ENCODE measurements at places on chromosomes 1 and 21.

DNA sequence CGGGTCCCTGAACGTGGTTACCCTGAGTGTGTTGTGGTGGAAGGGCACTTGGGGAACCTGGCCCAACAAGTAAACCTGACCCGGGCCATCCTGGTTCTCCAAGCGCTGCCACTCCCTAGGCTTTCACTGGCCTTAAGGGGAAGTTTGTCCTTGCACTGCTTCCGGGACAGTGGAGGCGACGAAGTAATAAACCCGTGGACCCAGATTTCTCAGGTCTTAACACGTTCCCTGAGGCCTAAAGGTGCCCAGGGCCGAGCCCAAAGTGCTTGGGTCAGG lies 261 bp upstream of the CCDC24 start:
- no peak for DNase-seq

- no peak for DNase-seq
These were observed 1.2 kb downstream of the LORICRIN start for GRCh38 chr1:153260585-153261280.

DNA sequence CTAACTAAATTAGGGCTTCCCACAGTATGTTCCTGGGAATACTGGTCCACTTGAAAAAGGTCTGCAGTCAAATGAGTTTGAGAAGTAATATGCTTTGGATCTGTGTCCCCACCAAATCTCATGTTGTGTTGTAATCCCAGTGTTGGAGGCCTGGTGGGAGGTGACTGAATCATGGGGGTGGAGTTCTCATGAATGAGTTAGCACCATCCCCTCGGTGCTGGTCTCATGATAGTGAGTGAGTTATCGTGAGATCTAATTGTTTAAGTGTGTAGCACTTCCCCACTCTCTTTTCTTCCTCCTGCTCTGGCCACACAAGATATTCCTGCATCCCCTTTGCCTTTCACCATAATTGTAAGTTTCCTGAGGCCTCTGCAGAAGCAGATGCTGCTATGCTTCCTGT lies 16.9 kb upstream of the DMRTB1 start:
- DNase-seq = no peak

- no peak for DNase-seq
These were observed 197.4 kb downstream of the RRAGC start for GRCh38 chr1:38662126-38662525.

GRCh38 chr1:206487970-206488369 lies 17.7 kb downstream of the IKBKE start:
- no peak for DNase-seq

GRCh38 chr1:33348676-33349080 lies 27.8 kb upstream of the A3GALT2 start:
- DNase-seq = no peak

DNA sequence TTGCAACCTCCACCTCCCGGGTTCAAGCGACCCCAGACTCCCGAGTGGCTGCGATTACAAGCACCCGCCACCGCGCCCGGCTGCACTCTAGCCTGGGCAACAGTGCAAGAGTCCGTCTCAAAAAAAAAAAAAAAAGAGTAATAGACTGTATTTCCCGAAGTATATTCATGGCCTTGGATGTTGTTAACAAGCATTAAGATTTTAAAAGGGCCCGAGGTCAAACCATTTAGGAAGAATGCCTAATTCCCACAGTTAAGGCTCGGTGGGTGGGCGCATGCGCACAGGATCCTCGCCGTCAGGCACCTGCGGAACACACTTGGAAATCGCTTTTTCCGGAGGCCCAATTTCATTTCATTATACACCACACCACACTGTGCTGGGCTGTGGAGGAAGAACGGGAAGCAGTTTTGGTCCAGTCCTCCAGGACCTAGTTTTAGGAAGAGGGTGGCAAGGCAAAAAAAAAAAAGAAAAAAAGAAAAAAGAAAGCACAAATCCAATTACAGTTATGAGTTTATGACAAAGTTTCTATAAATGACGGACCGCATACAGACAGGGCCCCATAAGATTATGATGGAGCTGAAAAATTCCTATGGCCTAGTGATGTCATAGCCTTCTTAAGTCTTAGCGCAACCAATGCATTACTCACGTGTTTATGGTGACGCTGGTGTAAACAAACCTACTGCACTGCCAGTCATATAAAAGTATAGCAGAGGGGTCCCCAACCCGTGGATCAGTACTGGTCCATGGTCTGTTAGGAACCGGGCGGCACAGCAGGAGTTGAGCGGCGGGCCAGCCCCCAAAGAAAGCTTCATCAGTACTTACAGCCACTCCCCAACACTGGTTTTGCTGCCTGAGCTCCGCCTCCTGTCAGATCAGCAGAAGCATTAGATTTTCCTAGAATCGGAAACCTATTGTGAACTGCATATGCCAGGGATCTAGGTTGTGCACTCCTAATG lies 38.2 kb downstream of the H3-3A start:
- no peak for DNase-seq

GRCh38 chr1:14956579-14957195 lies 196.9 kb upstream of the TMEM51 start:
- DNase-seq = no peak

GRCh38 chr21:42421018-42421793 lies 17.5 kb downstream of the UBASH3A start:
- no peak for DNase-seq

DNA sequence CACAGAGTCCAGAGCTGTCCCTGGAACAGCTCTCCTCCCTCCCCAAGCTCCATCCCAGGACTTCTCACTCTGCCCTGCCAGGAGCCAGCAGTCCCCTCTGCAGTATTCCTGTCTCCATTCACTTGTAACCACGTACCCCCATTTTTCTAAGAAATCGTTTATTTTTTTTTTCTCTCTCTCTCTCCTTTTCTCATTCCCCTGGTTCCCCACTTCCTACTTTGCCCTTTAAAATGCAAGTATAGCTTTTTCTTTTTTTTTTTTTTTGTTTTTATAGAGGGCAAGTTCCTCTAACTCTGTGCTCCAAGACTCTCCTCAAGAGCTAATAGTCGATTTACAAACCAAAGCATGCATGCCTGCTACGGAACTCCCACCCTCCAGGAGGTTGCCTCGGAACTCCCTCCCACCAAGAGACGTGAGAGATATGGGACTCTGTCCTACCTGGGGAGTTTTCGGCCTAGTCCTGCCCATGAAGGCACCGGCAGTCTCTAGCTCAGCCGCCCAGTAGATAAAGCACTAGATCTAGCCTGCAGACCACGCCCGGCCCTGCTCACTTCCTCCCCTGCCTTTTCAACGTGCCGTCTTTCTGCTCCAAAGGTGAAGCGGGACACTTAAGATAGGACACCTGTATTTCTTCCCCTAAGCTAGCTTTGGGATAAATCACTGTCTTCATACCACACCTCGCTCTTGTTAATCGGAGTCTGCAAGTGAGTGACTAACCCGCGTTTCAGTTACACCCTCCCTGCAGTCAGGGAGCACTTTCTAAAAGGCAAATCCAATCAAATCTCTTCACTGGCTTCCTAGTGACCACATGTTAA lies 27.7 kb downstream of the TNFRSF9 start:
- no peak for DNase-seq

DNA sequence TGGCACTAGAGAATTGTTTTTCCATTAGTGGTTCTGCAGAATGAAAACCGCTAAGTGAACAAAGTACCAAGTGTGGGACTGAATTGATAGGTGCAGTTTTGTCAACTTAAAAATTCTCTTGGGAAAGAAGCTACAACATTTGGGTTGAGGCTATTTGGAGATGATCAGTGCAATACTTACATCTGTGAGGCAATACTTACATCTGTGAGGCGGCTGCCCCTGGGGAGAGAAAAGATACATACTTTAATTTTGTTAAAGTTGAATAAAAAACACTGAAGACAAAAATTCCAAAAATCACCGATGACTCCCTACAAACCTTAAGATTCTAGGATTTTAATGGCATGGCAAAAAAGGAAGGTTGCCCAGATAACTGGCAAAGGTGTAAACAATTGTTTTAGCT lies 1.7 kb downstream of the CFAP410 start:
- no peak for DNase-seq

GRCh38 chr1:214022229-214022791 lies 34.5 kb downstream of the PROX1 start:
- no peak for DNase-seq

DNA sequence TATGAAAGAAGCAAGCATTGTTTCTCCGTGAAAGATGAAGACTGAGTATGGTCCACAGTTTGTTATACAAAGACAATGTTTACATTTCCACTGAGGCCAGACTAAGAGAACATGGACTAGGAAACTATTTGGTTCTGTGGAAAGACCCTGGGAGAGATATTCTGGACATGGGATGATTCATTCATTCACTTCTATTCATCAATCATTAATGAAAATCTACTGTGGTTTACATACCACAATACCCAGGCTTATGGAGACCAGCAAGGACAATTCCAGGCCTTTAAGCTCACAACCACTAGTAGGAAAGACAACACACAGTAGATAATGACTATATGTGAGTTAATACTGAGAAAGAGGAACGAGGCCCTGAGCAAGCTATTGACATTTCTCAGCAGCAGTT lies 125.4 kb downstream of the TBX15 start:
- DNase-seq = no peak

- no peak for DNase-seq
These were observed 11.5 kb upstream of the AIM2 start for GRCh38 chr1:159088050-159088449.
